ENCODE measurements at places on chromosomes 7 and 10. TPM values are rescaled to one million over a fixed set of nuclear protein-coding genes. Genes with fewer than 3 reads are reported as not detected.

DNA sequence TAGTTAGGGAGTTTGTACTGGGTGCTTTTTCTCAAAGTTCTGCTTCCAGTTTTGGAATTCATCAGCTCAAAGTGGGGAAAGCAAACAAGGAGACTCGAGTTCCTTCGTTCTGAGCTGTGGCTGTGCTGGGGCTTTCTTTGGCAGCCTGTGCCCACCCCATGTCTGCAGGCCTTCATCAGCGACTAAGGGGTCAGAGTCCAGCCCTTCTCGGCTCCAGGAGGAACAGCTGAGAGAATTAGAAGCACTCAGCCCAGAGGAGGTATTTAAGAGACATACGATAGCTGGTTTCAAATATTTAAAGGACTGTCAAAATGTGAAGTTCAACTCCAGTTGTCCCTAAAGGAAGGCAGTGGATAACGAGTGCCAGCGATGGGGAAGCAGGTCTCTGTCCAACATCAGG, 41.3 kb downstream of the SH3PXD2A start:
- no peak for DNase-seq

- peak; percentile 42 for DNase-seq
Observed at GRCh38 chr10:70508912-70509756, 30.6 kb downstream of the PALD1 start.

- no peak for DNase-seq
Observed at GRCh38 chr7:116328161-116328560, 117.8 kb downstream of the TES start.

DNA sequence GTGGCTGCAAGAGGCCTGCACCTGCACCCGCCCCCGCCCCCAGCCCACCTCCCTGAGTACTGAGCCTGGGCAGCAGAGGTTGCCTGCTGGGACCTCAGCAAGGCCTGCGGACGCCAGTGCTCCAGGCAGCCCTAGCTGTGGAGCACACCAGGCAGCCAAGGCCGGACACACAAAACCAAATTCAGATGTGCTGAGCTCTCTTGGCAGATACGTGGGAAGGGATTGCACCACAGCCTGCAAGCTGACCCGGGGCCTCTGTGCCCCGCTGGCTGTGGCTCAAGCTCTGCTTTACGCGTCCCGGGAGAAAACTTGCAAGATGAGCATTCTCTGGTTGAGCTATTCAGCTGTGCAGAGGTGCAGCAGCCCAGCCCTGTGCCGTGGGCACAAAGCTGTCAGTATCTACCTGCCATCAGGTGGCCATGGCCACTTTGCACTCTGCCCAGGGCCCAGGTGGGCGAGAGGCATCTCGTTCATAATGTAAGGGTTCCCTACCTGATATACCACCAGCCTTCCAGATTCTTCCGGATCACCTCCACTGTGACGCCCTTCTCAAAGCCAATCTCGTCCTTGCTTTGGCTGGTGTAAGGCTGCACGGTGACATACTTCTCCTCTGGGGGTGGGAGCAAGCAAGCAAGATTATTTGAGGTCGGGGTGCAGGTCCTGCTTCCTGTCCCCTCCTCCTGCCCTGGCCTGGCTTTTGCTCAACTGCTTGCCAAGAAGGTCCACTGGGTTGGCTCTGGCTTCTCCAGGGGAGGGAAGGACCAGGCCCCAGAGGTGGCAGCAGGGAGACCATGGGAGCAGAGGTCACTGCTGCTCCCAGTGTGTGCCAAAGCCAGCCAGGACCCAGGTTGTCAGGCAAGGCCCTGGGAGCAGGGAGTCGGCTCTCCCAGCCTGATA, 123.4 kb downstream of the NEURL1 start:
- peak; percentile 36 for DNase-seq

Gene FAM25C
- not detected for total RNA-seq

DNA sequence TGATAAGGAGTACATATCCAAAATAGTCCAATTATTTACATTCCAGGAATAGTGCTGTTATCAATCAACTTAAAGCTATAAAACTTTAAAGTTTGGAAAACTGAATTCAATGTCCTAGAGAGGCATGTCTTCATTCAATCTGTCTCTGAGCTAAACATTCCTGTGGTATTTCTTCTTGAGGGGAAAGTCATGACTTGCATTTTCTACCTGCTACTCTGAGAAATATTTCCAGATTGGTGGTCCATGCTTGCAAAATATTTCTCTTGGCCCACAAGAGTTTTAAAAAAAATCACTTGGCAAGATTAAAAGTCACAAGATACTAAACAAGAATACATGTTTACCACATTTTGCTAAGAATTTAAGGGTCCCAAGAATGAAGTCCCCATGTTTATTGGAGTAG, 63.6 kb upstream of the HGF start:
- peak; percentile 2 for DNase-seq

DNA sequence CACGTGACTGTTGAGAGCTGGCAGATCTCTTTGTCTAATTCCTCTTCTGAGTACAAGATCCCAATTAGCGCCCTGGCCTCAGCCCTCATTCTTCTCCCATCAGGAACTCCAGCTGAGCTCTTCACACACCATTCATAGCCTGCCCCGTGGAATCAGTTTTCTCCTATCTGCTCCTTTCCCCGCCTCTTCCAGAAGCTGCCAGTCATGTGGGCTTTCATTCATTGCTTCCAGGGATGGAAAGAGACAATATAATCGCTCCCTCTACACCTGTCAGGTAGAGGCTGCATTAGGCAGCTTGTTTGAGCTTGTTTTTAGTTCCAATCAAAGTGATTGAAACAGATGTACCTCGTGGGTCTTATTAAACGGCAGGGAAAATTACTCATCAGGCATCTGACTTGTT, 515.8 kb downstream of the TYW1 start:
- DNase-seq, result no peak

Gene PHKG1
- total RNA-seq, result 1.3 TPM

GRCh38 chr10:15849316-15849715, 11.0 kb downstream of the MINDY3 start:
- DNase-seq, result no peak

GRCh38 chr10:123842692-123843385, 48.8 kb downstream of the CPXM2 start:
- DNase-seq, result no peak

Gene OPN4
- total RNA-seq, result not detected

- DNase-seq, result no peak
Observed at GRCh38 chr10:72663971-72664370, 28.0 kb upstream of the MCU start.

Data from fibroblast of lung (primary cell).